Naive B cell (primary cell): ENCODE measurements at places on chromosomes 3 and 15. TPM values are rescaled to one million over a fixed set of nuclear protein-coding genes. Genes with fewer than 3 reads are reported as not detected.

- no peak for DNase-seq
Observed at GRCh38 chr3:125334675-125335560, 40.2 kb downstream of the ZNF148 start.

- DNase-seq: no peak
Observed at GRCh38 chr3:131630097-131630496, 127.3 kb upstream of the MRPL3 start.

- peak; percentile 32 for DNase-seq
Observed at GRCh38 chr15:90000186-90001001, 730 bp upstream of the ZNF710 start.

GRCh38 chr3:189282189-189282588, 110.4 kb downstream of the TPRG1 start:
- DNase-seq: no peak

DNA sequence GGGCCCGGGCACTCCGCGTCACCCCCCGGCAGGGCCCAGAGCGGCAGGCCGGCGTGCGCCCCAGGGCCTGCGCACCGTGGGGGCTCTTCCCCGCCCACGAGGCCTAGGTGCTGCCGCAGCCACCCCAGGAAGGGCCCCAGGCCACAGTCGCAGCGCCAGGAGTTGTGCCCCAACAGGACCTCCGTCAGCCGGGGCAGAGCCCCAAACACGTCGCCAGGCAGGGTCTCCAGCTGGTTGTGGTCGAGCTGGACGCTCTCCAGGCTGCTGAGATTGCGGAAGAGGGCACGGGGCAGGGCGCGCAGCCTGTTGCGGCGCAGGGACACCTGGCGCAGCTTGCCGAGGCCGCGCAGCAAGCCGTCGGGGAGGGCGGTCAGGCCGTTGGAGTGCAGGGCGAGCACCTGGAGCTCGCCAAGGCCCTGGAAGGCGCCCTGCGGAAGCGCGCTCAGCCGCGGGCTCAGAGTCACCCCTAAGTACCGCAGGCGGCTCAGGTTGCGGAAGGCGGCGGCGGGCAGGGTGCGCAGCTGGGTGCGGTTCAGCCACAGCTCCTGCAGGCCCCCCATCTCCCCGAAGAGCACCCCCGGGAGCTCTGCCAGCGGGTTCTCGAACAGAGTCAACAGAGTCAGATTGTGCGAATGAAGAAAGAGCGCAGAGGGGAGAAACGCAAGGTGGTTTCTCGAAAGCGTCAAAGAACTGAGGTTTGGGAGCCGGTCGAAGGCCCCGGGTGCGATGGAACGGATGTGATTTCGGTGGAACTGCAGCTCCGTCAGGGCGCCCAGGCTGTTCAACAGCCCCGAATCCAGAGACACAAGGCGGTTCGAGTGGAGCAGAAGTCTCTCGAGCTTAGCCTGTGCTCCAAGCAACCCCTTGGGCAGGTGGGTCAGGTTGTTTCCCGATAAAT, 2.0 kb downstream of the GP5 start:
- peak; percentile 15 for DNase-seq

GRCh38 chr3:11581237-11582190, 62.2 kb downstream of the VGLL4 start:
- no peak for DNase-seq

- DNase-seq: no peak
Observed at GRCh38 chr3:47057212-47057671, 77.8 kb downstream of the NBEAL2 start.

- DNase-seq: no peak
Observed at GRCh38 chr3:134463676-134464063, 22.1 kb downstream of the ANAPC13 start.

DNA sequence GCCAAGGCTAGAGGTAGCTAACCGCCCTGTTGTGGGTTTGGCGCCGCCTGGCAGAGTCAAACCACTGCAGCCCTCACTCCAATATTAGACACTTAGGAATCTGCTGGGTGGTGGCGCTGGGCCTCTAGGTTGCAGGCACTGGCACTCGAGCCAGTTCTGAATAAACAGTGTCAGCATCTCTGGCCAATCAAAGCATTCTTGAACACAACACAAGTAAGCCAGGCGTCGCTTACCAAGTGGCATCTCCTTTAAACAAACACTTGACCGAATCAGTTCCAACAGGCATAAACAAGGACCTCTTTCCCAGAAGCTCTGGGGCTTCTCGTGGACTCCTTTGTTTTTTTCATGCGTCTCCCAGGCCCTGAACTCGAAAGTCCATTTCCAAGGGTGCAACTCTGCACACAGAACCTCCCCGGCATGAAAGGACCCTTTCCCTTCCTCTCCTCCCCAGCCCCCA, 82.3 kb downstream of the LRIG1 start:
- DNase-seq: no peak

- no peak for DNase-seq
Observed at GRCh38 chr3:140424211-140424610, 253.7 kb upstream of the TRIM42 start.

DNA sequence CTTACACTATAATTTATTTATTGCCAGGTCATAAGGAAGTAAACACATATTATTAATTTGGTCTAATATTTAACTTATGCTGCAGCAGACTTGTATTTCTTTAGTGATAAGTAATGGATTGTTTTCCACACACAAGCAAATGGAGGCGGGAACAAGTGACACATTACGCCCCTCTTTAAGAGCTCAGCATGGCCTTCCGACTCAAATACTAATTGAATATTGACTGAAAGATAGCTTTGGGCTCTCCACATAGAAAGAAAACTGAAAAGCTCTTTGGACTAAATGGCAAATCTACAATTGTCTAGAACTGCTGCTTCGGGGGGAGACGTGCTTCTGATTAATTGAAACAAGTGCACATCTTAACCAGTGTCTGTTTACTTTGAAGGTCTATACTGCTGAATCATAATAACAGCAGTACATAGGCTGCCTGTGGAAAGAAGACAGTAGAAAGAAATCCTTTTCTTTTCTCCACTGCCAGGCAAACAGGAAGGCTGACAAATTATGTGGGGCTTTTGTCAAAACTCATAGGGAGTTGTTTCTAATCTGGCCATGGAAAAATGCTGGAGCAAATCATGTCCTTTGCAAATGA, 15.9 kb downstream of the CADPS start:
- DNase-seq: no peak

DNA sequence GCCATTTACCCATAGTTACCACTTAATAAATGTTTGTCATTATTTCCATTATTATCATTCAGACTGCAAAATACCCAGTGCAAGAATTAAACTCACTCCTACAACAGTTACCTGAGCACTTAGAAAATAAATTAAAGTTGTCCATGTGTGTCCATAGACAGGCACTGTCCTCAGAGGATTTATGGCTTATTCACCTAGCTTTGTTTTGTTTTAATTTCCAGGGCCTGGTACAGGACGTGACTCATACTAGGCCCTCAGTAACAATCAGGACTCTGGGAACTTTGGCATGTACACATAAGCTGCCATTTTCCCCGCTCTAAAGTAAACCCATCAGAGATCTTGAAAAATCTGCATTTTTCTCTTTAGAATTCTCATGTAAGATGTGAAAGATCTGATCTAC, 458.5 kb upstream of the ARRDC4 start:
- DNase-seq: no peak

DNA sequence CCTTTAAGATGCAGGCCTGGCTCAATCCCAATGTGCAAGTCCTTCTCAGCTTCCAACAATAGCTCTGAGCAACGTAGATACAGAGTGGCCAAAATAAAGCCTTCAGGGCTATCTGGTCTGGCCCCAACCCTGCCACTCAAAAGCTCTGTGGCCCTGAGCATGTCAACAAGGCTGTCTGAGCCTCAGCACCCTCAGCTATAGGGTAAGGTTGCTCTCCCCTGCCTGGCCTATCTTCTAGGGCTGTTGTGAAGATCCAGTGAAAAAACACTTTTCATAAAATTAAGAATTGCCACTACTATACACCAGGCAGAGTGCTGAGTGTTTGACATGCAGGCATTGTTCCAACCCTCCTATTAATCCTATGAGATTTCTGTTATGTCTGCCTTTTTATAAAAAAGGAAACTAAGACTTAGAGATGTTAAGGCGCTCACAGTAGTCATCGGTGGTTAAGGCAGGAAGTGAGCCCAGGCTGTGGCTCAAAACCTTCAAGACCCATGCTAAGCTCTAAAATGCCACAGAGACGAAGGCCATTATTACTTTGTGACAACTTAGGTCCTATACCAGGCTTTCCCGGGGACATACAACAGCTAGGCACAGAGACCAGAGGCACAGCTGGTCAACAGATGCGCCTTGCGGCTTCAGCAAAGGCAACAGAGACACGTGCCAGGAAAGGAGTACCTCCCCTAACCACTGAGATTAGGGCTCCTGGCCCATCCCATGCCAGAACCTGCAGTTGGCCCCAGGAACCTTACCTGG, 5.1 kb downstream of the POLG start:
- DNase-seq: no peak

DNA sequence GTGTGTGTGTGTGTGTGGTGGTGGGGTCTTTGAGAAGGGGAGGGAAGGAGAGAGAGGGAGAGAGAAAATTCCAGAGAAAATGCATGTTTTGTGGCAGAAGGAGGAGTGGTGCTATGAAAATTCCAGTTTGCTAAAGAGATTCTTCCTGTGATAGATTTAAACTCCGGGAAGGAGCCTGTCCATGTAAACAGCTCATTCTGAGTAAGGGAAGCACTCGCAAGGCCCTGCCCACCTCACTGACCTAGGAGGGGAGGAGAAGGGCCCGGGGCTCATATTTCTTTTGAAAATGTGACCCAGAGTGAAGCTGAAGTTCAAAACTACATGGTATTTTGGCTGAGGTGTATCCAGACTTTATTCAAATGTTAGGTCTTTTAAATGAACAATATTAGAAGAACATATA, 41.3 kb downstream of the ADAMTSL3 start:
- no peak for DNase-seq

DNA sequence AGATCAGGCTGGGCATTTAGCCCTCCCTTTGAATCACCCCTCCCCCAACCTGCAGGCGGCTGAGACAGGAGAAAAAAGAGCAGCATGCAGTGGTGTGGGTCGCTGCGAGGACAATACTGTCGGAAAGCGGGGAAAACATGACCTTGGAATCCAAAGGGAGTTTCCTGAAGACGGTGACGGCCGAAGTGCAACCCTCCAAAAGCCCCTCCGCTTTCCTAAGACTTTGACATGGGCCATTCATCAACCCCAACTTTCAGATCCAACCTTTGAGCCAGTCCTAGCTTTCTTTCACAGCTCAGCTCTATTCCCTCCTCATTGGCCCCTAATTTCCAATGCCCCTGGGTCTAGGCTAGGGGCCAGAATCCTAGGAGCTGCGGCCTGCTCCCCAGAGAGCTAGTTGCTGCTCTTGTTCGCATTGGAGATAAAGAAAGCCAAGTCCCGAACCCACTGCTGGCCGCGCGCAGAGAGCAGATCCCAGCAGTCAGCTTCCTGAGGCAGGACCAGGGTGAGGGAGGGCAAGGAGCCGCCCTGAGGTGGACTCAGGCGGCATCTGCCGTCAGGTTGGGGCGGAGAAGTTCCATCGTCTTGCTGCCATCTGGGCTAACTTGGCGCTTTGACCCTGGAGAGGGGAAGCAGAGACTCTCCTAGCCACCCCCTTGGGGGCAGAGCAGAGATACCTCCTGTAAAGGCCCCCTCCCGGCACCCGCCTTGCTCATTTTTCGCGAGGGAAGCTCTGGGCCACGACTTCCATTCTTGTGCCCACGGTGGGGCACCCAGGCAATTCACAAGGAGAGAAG, 914 bp downstream of the ZIC4 start:
- no peak for DNase-seq

DNA sequence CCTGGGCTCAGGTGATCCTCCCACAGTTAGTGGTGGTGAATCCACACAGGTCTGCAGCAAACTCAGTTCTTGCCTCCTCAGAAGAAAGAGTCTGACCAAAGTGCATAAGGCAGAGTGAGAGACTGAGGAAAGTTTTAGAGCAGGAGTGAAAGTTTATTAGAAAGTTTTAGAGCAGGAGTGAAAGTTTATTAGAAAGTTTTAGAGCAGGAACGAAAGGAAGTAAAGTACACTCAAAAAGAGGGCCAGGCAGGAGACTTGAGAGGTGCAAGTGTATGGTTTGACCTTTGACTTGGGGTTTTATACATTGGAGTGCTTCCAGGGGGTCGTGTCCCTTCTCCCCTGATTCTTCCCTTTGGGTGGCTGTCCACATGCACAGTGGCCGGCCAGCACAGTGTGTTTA, 84.2 kb downstream of the LSM3 start:
- DNase-seq: no peak

GRCh38 chr3:173064631-173065030, 76.4 kb downstream of the SPATA16 start:
- DNase-seq: no peak

- DNase-seq: no peak
Observed at GRCh38 chr15:33292717-33293307, 18.0 kb upstream of the RYR3 start.

- DNase-seq: no peak
Observed at GRCh38 chr3:154188846-154189245, 67.7 kb downstream of the ARHGEF26 start.

GRCh38 chr3:127351321-127351720, 63.5 kb upstream of the PRR20G start:
- DNase-seq: no peak

DNA sequence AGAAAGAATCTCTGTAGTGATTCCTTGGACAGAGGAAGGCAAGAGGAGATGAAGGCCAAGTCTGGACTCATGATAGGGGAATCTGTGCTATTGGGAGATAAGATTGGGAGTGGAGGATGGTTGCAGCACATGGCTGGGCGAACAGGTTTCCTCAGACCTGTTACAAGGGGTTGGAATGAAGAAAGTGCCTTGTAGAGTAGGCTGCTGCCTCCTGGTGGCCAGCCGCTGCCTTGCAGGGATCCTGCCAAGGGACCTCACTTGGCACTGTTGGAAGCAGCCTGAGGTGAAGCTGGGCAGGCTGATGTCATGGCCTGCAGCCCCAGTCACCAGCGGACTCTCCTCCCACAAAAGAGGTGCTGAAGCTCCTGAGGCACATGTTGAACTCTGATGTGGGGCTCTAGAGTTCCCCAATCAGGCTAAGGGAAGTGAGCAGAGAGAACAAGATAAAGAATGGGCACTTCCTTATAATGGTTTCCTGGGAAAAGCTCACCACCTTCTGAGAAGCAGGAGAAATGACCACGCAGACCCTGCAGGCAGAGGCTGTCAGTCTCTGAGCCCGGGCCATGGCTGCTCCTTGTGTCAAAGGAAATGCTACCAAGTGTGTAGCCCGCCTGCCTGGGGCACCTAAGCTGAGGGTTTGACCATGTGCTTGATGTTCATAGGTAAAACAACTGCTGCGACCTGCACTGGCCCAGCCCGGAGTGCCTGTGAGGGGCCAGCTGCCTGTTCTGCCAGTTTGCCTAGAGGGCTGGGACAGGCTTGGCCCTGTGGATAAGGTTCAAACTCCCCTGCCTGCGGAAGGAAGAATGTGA, 1.6 kb upstream of the TEX264 start:
- peak; percentile 70 for DNase-seq

DNA sequence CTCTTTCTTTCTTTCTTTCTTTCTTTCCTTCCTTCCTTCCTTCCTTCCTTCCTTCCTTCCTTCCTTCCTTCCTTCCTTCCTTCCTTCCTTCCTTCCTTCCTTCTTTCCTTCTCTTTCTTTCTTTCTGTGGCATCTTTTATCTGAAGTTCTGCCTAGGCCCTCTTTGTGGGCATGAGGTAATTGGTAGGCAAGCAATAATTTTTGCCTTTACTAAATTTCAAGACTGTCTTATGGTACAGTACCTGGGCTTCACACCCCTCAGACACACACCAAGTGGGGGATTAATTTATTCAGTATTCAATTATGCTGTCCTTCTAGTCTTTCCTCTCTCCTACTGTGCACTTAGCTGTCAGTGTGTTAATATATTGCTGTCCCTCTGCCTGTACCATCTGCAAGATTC, 155.5 kb downstream of the OXSM start:
- DNase-seq: no peak

The CLDN11 gene
- polyA plus RNA-seq: not detected

The CFAP92 gene
- polyA plus RNA-seq: not detected

The GPR156 gene
- polyA plus RNA-seq: not detected

The TMEM212 gene
- polyA plus RNA-seq: not detected

The CFAP91 gene
- 0.12 TPM for polyA plus RNA-seq

The ABI3BP gene
- not detected for polyA plus RNA-seq

The ST3GAL6 gene
- not detected for polyA plus RNA-seq
